ENCODE measurements at places on chromosomes 5 and 9. TPM values are rescaled to one million over a fixed set of nuclear protein-coding genes. Genes with fewer than 3 reads are reported as not detected.

DNA sequence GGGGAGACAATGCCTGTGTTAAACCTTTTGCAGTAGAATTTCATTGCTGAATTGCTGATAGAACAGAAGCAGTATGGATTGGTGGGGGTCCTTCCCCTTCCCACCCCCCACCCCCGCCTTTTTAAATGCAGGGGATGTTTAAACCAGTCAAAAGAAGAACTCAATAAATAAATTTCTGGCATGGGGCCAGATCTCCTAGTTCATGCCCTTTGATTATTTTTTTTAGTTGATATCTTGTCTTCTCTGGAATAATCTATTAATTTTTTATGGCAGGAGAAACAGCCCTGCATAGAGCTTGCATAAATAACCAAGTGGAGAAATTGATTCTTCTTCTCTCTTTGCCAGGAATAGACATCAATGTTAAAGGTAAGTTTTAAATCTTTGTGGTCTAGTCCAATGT, 72.8 kb downstream of the SLF1 start:
- no peak for DNase-seq

- no peak for DNase-seq
Measured at GRCh38 chr9:37446401-37446800, 18.8 kb downstream of the ZBTB5 start.

GRCh38 chr9:99129091-99129490, 24.2 kb downstream of the TGFBR1 start:
- DNase-seq: no peak

GRCh38 chr9:89797937-89798455, 193.2 kb downstream of the GADD45G start:
- DNase-seq: no peak

GRCh38 chr5:94856257-94856800, 237.9 kb downstream of the SLF1 start:
- no peak for DNase-seq

Gene TICAM2
- 4.9 TPM for total RNA-seq

Gene DPYSL3
- 57.1 TPM for total RNA-seq

Gene CAMK4
- total RNA-seq: 81.2 TPM

Gene CYLC2
- not detected for total RNA-seq

All from dorsolateral prefrontal cortex (tissue), 122 donors.